ENCODE measurements at places on chromosomes 3 and 15.

- DNase-seq = no peak
Observed at GRCh38 chr15:92000709-92001108, 147.2 kb downstream of the SLCO3A1 start.

DNA sequence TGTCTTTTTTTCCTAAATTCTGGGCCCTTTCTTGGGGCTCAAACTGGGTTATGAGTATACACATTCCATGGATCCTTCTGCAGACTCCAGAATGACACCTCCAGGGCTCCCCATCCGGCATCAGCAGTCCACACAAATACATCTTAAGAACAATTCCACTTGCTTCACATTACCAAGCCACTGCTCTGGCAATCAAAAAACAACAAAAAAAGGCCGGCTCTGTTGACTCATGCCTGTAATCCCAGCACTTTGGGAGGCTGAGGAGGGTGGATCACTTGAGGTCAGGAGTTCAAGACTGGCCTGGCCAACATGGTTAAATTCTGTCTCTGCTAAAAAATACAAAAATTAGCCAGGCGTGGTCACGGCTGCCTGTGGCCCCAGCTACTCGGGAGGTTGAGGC, 49.9 kb upstream of the LPP start:
- no peak for DNase-seq

DNA sequence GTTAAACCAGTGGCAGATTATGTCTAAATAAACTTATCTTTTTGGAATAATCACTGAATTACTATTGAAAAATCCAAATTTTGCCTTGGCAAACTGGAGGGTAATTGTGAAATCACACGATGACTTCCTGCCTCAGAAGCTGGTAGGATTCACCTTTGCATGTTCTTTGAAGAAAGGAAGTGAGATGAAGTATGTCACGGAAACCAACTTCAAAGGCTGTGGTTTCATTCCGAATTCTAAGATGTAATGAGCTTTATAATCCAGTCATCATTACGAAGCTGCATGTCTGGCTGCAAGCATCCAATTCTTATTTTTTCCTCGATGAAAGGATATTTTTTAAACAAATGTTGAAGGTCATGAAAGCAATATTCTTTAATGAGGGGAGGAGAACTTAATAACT, 15.0 kb upstream of the ZBED2 start:
- no peak for DNase-seq

DNA sequence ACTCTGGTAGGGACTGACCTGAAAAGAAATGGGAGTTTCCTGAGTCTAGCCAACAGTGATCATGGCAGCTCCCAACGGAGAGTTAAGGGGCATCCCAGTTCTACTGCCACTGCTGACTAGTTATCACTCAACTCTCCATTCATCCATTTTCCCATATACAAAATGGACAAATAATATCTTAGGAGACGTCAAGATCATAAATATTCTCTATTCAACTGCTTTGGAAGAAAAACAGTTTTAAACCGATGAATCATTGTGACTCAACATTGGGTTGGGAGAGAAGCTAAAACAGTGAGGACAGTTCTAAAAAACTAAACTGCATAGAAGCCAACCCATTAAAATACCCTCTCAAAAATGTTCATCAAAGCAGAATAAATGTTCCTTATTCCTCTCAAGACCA, 57.6 kb upstream of the CHRM5 start:
- no peak for DNase-seq

DNA sequence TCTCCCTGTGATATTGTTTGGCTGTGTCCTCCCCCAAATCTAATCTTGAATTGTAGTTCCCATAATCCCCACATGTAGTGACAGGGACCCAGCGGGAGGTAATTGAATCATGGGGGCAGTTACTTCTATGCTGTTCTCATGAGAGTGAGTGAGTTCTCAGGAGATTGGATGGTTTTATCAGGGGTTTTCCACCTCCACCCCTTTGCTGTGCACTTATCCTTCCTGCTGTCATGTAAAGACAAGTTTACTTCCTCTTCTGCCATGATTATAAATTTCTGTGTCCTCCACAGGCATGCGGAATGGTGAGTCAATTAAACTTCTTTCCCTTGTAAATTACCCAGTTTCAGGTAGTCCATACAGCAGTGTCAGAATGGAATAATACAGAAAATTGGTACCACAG, 24.7 kb downstream of the TUSC7 start:
- no peak for DNase-seq

DNA sequence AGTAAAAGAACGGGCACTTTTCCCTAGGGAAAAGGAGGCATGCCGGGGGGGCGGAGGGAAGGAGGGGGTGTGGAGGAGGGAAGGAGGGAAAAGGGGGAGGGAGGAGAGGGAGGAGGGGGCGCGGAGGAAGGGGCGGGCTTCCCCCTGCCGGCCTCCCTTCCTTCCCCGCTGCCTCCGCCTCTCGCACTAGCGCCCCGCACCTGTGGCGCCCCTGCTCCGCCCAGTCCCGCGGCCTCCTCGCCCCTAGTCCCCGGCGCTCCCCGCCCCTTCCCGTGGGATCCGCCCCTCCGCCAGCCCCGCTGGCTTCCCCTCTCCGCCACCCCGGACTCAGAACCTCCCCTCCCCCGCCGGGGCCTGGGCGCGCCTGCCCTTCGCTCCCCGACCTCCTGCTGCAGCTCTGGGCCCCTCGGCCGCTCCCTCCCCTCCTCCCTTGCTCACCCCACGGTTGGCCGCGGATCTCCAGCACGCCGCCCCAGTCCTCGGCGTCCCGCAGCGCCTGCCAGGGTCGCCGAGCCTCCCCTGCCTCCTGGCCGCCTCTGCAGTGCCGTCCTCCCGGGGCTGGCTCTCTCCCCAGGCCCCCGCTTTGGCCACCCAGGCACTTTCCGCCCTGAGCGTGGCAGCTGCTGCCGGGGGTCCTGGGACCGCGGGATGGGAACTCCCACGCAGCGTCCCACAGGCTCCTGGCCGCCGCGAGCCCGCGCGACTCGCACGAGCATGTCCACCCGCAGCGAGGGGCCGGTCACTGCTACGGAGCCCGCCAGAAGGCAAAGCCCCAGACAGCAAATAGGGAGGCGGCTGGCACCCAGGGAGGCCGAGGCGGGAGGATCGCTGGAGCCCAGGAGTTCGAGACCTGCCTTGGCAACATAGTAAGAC, 147.4 kb downstream of the TJP1 start:
- no peak for DNase-seq

DNA sequence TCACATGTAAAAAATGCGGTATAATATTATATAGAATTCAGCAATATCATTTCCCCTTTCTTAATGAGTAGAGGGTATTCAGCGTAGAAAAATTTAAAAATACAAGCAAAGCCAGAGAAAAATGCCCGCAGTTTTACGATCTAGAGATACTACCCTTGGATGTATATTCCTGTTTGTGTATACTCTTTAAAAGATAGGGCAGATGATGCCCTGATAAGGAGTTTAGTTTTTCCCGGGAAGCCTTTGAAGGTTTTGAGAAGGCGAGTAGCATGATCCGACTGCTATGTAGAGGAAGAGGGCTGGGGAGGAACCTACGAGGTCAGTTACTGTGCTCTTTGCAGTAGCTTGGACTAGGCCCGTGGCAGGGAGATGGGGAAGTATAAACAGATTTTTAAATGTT, 1.2 kb downstream of the YEATS2 start:
- peak; percentile 8 for DNase-seq

DNA sequence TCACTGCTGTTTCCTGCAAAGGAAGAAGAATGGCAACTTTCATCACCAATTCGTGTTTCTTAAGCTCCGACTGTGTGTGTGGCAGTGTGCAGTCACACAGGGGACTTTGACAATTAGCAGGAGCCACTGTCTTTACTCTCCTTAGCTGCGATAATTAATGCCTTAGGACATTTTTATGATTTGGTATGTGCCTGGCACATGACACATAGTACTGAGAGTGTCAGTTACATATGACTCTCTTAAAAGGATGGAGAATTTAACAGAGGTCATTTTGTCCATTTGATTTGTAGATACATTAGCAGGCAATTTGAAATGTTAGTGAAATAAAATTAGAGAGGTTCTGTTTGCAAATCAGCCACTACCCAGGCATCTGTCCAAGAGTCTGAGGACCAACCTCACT, 128.9 kb upstream of the VEPH1 start:
- DNase-seq = no peak

GRCh38 chr3:150170852-150171520, 200.3 kb upstream of the PFN2 start:
- peak; percentile 47 for DNase-seq

GRCh38 chr3:4665197-4665596, 172.0 kb downstream of the ITPR1 start:
- no peak for DNase-seq

- no peak for DNase-seq
Observed at GRCh38 chr3:19945969-19946831, 697 bp upstream of the RAB5A start.

DNA sequence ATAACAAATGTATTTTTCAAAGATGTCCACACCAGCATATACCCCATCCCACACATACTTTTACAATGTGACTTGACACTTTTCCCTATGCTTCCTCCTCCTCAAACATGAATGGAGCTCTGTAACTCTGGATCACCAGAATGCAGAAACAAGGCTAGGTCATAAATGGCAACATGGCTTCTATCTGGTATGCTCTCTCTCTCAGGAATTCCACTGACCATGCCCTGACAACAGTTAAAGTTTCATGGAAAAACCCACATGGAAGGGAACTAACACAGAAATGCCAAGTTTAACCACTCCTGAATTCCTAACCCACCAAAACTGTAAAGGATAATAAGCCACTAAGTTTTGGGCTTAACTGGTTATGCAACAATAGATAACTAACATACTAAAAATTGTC, 19.9 kb downstream of the MYO9A start:
- DNase-seq = no peak

DNA sequence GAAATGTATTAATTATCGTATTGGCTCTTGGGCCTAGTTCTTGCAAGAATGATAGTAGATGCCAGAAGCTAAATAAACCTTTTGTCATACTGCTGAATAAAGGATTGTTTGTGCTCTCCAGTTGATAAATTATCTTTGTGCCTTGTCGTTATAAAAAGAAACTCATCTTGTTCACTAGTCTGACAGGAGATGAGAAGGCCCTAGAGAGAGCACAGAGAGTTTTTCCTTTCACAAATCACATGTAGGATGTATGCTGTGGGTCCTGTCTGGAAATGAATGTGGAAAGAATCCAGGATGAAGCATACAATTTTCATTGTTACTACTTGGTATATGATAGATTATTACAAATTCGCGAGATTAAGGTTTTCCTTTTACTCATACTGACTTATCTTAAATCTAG, 113.0 kb downstream of the NLGN1 start:
- DNase-seq = no peak

DNA sequence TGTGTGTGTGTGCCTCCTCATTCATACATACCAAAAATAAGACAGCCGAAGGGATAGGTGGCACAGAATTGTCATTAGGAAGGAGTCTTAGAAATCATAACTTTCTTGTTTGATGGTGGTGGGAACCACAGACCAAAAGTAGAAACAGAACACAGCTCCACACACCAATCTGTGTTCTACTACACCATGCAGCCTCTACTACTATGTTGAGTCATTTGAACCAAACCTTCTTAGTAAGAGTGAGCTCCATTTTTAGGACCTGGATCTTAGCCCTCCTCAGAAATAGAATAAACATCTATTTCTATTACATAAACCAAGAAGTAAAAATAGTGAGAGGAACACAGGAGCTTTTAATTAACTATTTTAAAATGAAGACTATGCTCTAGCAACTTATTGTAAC, 27.9 kb upstream of the PLCH1 start:
- no peak for DNase-seq

GRCh38 chr3:50519471-50520089, 16.1 kb upstream of the CACNA2D2 start:
- DNase-seq = peak; percentile 31

- no peak for DNase-seq
Observed at GRCh38 chr15:55770806-55771205, 27.9 kb upstream of the PRTG start.

GRCh38 chr3:102085431-102086176, 236.3 kb downstream of the NFKBIZ start:
- no peak for DNase-seq

- DNase-seq = no peak
Observed at GRCh38 chr15:73538563-73539211, 94.5 kb downstream of the NPTN start.

GRCh38 chr3:156654834-156655233, 19.6 kb upstream of the TIPARP start:
- DNase-seq = no peak

- DNase-seq = no peak
Observed at GRCh38 chr3:54932606-54933005, 4.7 kb upstream of the LRTM1 start.

DNA sequence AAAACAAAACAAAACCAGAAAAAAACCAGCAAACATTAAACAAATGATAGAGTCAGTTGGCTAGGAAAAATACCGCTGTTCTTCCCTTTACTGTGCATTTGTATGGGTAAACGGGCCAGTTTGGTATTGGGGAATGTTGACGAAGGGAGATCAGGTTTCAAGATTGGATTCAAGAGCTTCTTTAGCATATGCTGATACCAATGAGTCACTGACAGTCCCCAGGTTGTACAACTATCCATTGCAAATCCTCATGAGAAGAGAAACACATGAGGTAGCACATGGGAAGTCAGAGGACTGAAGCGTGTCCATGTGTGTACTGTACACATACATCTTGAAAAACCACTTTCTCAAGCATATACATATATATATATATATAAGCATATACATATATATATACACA, 25.6 kb downstream of the TIGIT start:
- no peak for DNase-seq

- peak; percentile 21 for DNase-seq
Observed at GRCh38 chr15:52677593-52678467, 1.4 kb downstream of the ATOSA start.

GRCh38 chr3:100270215-100270583, 9.4 kb downstream of the TBC1D23 start:
- no peak for DNase-seq

DNA sequence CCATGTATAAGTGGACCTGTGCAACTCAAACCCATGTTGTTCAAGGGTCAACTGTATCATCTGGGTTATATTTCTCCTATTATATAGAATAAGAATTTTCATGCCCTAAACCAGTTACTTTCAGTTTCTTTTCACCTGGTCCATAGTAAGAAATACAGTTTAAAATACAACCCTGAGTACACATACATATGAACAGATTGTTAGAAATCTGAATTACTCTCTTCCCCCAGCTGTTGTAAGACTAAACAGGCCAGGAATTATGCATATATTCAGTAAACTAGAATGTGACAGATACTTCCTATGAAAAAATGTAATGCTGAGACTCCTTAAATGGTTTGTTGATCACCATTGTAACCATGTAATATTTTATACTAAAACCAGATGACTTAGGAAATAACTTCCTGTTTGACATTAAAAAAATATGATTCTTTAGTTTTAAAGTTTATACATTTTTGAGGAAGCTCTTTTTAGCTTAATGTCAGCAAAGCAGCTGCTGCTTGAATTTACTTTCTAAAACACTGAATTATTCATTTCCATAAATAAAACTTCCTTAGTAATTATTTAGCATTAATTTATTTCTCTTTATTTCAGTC, 52.5 kb upstream of the ZCWPW2 start:
- DNase-seq = no peak

- DNase-seq = no peak
Observed at GRCh38 chr15:37907136-37907535, 27.3 kb upstream of the TMCO5A start.

GRCh38 chr15:92079047-92079446, 225.5 kb downstream of the SLCO3A1 start:
- DNase-seq = no peak

GRCh38 chr3:42442640-42443039, 32.2 kb upstream of the LYZL4 start:
- DNase-seq = no peak

All from substantia nigra (tissue), 51 donors.